ENCODE measurements at places on chromosomes 11 and 22.

GRCh38 chr11:126104420-126104819 lies 41.8 kb upstream of the CDON start:
- DNase-seq, result no peak

DNA sequence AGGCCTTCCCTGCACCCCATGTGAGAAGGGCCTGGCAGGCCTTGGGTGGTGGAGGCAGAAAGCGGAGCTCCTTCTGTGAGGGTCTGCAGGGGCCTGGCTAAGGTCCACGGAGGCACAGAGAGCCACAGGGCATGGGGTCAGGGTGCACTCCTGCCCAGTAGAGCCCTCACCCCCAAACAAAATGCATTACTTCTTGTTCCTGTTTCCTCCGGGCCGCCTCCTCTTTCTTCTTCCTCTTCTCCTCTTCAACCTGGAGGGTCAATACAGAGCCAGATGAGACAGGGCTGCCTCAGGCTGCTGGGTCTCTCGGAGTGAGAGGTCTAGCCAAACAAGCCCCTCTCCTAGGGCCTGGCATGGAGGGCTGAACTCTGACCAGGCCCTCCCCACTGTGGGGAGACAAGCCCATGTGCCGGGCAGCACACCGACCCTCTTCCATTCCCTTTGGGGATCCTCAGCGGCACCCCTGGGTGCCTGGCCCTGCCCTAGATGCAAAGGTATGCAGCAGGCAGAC lies 10.3 kb upstream of the NAP1L4 start:
- DNase-seq, result no peak

GRCh38 chr11:110124605-110125004 lies 31.4 kb downstream of the ZC3H12C start:
- no peak for DNase-seq

GRCh38 chr11:86574493-86575207 lies 97.8 kb downstream of the ME3 start:
- no peak for DNase-seq

DNA sequence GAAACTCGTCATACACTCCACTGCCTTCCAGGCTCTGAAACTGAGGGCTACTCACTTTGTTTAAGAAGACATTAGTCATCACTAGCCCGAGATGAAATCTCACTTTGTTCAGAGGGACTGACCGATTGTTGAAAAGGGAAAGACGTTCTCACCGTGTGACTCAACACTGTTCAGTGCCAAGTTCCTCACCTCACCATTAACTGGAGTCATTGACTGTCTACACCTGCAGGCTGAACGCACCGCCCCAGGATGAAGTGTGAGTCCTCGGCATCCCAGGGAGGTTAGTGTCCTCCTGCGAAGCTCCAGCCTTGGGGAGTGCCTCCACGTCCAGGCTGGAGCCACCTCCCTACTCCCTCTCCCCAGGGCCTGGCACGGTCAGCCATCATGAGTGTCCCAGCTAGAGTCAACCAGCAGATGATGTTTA lies 30.4 kb downstream of the FADD start:
- DNase-seq, result no peak

- DNase-seq, result no peak
These were observed 19.6 kb downstream of the RTN4R start for GRCh38 chr22:20248461-20248978.

DNA sequence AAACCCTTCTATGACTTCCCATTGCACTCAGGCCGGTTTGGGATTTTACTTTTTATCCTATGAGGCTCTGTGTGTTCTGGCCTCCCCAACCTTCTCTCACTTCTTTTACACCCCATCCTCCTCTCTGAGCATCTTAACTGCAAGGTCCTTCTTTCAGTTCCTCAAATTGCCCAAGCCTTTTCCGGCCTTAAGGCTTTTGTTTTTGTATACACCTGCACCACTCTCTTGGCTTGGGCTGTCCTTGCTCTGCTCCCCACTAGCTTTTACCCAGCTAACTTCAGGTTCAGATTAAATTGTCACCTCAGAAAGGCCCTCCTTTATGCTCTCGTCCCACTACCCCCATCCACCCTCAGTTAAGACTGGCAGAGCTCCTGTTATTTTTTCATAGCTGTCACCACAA lies 55.5 kb downstream of the FAM83F start:
- no peak for DNase-seq

DNA sequence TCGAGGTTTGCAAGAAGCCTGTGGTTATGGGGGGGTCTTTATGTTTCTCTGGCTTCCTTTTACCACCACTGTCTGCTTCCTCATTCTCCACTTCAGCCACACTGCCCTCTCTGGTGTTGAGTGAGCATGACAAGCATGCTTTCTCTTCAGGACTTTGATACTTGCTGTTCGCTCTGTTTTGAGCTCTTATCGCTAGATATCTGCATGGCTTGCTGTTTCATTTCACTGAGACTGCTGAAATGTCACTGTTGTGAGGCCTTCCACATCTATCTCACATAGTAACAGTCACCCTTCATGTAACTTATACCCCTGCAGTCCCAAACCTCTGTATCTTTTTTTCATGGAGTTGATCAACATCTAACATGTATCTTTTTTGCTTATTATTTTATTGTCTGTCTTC lies 59.8 kb downstream of the TMEM135 start:
- peak; percentile 4 for DNase-seq

- DNase-seq, result no peak
These were observed 8.3 kb downstream of the LGR4 start for GRCh38 chr11:27464289-27464696.

GRCh38 chr11:31788085-31788484 lies 23.0 kb downstream of the PAX6 start:
- no peak for DNase-seq

GRCh38 chr11:28366549-28367346 lies 258.6 kb downstream of the METTL15 start:
- DNase-seq, result no peak
